Stomach (tissue), 19 donors: ENCODE measurements at places on chromosomes 1 and 21. TPM values are rescaled to one million over a fixed set of nuclear protein-coding genes. Genes with fewer than 3 reads are reported as not detected.

- H3K27me3 ChIP-seq = no peaks in the 10 kb centered on the region
- no peak overlapping the region for H3K4me3 ChIP-seq
- H3K36me3 ChIP-seq = no peaks in the 10 kb centered on the region
- H3K27ac ChIP-seq = no peak overlapping the region
These were observed 56.9 kb downstream of the MAN1C1 start for GRCh38 chr1:25673456-25673855.

- H3K4me1 ChIP-seq = no peaks in the 10 kb centered on the region
- no peak for DNase-seq
- H3K36me3 ChIP-seq = no peaks in the 10 kb centered on the region
These were observed 35.4 kb upstream of the LRRC8B start for GRCh38 chr1:89489047-89489729.

- no peak for DNase-seq
- no peak overlapping the region for H3K27ac ChIP-seq
- H3K27me3 ChIP-seq = peaks cover 37% of the 10 kb centered on the region
- H3K4me3 ChIP-seq = no peak overlapping the region
- peaks cover 20% of the 10 kb centered on the region for H3K4me1 ChIP-seq
- H3K36me3 ChIP-seq = no peaks in the 10 kb centered on the region
These were observed 4.9 kb downstream of the SCNN1D start for GRCh38 chr1:1285102-1285571.

FMO5 gene
- 46.7 TPM for total RNA-seq

HFM1 gene
- not detected for total RNA-seq

SPRR2A gene
- not detected for total RNA-seq

MSH4 gene
- not detected for total RNA-seq

TESK2 gene
- 5.2 TPM for total RNA-seq

NPR1 gene
- total RNA-seq = 5.4 TPM

DDAH1 gene
- 44.8 TPM for total RNA-seq
